Testis (tissue), 5 donors: ENCODE measurements at places on chromosomes 1 and 21. TPM values are rescaled to one million over a fixed set of nuclear protein-coding genes. Genes with fewer than 3 reads are reported as not detected.

Gene FCRL5
- total RNA-seq, result 1.6 TPM

Gene ESRRG
- total RNA-seq, result 0.93 TPM

Gene FCN3
- total RNA-seq, result 3.6 TPM

Gene TDRD5
- 26.1 TPM for total RNA-seq

Gene CLCNKA
- 6.5 TPM for total RNA-seq

Gene PLPPR4
- 8.7 TPM for total RNA-seq

Gene FALEC
- total RNA-seq, result 1.3 TPM

Gene C8B
- total RNA-seq, result 0.25 TPM

Gene CATSPERE
- total RNA-seq, result 15.7 TPM

Gene GNG4
- 3.2 TPM for total RNA-seq

Gene SPATA45
- 3.2 TPM for total RNA-seq
